ENCODE measurements at places on chromosomes 4 and X.

- peak; percentile 74 for DNase-seq
Observed at GRCh38 chr4:5037553-5038551, 13.4 kb upstream of the STK32B start.

GRCh38 chrX:2967998-2968909, 38.1 kb upstream of the ARSH start:
- DNase-seq, result peak; percentile 44

- no peak for DNase-seq
Observed at GRCh38 chr4:168900080-168900479, 110.0 kb downstream of the CBR4 start.

DNA sequence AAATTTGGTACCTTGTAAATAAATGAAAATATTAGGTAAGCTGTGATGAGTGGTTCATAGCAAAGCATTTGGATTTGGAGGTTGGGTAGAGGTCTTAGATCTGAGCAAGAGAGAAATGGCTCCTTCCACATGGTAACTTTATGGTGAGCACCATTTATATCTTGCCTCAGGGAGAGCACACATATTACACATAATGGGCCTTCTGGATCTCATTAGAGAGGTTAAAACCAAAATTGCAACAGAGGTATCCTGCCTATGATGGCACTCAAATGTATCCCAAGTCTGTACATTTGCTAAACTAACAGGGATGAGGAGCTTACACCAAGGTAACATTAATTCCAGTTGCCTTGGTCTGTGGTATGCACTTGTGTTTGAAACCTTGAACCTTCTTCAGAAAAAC, 87.1 kb upstream of the PUDP start:
- DNase-seq, result no peak

GRCh38 chr4:40183615-40184411, 13.0 kb upstream of the RHOH start:
- DNase-seq, result no peak

GRCh38 chr4:110907801-110908313, 285.0 kb upstream of the PITX2 start:
- no peak for DNase-seq

DNA sequence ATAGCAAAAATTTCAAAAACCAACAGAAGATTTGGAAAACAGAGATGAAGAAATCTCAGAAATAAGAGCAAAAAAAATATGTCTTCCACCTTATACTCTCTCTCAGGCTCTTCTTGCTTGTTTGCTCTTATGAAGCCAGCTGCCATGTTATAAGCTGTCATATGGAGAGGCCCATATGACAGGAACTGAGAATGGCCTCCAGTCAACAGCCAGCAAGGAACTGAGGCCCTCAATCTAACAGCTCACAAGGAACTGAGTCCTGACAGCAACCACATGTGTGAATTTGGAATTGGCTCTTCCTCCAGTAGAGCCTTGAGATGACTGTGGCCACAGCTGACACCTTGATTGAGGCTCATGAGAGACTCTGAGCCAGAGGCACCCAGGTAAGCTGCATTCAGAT, 51.3 kb upstream of the MAOA start:
- no peak for DNase-seq

DNA sequence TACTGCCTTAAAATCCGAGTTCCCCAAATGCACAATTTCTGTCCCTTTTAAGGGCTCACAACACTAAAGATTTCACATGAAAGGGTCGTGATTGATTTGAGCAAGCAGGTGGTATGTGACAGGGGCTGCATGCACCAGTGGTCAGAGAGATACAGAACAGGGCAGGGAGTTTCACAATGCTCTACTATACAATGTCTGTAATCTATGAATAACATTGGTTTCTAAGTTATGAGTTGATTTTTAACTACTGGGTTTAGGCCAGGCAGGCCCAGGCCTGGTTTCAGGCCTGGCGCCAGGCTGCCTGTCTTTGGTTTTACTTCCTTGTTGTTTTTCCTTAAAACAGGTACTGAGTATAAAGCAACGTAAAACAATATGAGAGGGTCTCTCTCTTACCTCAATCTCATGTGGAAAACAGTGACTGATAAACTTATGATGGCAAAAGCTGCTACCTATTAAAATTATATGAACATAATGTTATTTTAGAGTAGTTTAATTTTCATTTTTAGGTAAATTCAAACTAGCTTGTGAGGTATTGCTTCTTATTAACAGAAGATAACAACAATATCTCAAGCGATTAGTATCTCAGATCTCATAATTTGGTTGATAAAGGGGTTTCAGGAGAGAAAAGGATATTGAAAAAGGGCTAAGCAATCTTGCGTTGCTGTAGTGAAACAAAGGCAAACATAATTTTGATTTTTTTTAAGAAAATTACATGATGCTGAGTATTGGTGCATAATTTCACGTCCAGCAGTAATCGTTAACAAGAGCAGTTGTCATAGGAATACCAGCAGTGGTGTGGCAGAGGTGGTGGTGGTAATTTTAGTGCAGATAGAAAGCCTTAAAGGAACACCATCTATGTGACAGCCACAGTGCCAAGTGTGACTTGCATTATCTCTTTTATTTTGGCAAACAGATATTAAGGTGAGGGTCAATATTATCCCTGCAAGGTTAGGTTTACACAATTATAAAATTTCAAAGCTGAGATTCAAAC, 944.4 kb upstream of the GRID2 start:
- DNase-seq, result no peak

GRCh38 chr4:176186671-176187395, 8.6 kb downstream of the SPATA4 start:
- DNase-seq, result no peak

GRCh38 chr4:101065935-101066485, 281.3 kb downstream of the PPP3CA start:
- no peak for DNase-seq

GRCh38 chr4:7756561-7757355, 182.9 kb downstream of the AFAP1 start:
- DNase-seq, result no peak

GRCh38 chr4:98976716-98977115, 18.8 kb upstream of the METAP1 start:
- DNase-seq, result no peak

DNA sequence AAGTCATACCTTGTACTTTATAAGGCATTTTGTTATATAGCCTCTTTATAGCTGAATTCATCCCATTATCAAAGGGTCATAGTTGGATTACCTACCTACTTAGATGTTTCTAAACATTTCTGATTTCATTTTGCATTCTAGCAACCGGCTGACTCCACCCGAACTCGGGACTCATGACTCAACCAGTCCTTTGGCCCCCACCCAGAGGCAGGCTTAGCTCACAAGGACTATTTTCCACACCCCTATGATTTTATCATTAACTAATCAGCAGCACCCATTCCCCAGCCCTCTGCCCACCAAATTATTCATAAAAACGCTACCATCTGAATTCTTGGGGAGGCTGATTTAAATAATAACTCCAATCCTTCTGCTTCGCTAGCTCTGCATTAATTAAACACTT, 79.9 kb upstream of the EGFL6 start:
- no peak for DNase-seq

- no peak for DNase-seq
Observed at GRCh38 chr4:17718471-17718870, 63.0 kb downstream of the FAM184B start.

DNA sequence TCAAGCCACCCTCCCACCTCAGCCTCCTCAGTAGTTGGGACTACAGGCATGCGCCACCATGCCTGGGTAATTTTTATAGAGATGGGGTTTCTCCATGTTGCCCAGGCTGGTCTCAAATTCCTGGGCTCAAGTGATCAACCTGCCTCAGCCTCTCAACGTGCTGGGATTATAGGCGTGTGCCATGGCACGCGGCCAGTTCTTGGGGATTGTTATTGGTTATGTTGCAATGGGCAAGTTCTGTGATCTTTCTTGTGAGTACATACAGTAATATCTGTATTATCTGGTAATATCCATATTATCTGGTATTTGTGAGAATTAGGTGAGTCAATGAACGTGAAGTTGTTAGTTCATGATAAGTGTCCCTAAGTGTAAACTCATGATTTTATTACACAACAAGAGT, 90.3 kb upstream of the TBL1X start:
- no peak for DNase-seq

- no peak for DNase-seq
Observed at GRCh38 chr4:2516635-2517034, 19.8 kb upstream of the FAM193A start.

- DNase-seq, result no peak
Observed at GRCh38 chrX:50801135-50801534, 12.9 kb downstream of the SHROOM4 start.

DNA sequence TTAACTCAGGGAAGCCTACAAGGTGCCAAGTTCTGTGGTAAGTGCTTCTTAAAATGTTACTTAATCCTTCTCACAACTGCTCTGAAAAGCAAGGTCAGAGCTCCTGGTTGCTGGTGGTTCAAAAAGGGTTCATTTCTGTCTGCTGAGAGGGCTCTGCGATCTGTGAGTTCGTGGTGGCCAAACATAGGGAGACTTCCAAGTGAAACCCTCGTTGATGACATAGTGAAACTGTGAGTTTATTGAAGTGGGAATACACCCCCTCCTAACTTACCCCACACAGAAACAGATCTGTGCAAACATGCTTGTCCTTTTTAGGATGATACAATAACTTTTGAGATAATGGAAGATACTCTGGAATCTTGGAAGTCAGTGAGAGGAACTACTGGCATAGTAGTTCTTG, 164.8 kb upstream of the PGRMC2 start:
- no peak for DNase-seq

- peak; percentile 30 for DNase-seq
Observed at GRCh38 chr4:102299354-102300107, 45.8 kb downstream of the SLC39A8 start.

DNA sequence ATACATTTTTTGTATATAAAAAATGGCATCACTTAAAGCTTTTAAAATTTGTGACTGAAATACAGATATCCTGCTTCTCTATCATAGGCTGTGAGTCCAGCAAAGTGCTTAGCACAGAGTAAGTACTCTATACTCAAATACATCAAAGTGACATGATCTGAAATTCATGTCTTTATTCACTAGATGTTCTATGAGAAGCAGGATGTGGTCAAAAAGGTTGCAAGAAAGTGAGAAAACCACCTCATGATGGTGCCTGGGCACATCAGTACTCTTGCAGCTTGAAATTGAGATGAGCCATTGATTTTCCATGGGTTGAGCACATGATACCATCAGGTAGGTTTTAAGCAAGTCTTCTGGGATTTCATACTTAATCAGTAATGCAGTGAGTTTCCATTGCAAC, 20.4 kb upstream of the SFRP2 start:
- no peak for DNase-seq

GRCh38 chr4:150962245-150962644, 52.8 kb downstream of the LRBA start:
- DNase-seq, result no peak

- DNase-seq, result no peak
Observed at GRCh38 chr4:112156112-112156511, 10.9 kb downstream of the FAM241A start.

DNA sequence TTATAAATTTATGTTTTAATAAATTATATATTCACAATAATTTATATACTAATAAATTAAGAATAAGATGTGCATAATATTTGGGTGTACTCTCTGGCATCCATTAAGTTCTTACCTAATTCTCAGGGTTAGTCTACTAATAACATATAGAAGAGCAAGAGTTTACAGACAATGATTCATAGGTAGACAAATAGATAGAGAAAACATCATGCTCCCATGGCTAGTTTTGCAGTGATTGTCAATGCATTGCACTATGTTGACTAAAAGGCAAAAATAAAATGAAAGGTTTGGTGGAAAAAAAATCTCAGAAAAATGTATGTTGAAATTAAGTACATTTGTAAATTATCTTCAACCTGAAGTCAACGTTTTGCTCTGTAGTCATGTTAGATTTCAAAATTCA, 606.0 kb downstream of the KCTD8 start:
- DNase-seq, result no peak

DNA sequence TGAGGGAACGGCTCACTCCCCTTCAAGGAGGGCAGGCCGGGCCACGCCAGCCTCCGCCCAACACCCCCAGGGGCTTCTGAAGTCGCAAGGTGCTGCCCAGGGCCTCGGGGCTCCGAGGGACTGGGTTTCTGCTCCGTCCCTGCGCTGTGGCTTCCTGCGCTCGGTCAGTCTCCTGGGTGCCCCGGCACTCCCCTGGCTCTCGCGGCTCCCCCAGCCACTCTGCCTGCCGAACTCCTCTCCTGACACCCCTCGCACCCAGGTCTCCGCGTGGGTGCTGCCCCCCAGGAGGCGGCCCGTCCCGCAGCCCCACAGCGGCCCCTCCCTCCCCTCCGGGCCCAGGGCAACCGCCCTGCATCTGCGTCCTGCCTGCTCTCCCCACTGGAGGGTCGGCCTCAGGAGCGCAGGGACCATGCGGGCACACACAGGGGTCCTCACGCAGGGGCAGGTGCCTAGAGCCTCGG, 151.9 kb downstream of the AFAP1 start:
- no peak for DNase-seq

DNA sequence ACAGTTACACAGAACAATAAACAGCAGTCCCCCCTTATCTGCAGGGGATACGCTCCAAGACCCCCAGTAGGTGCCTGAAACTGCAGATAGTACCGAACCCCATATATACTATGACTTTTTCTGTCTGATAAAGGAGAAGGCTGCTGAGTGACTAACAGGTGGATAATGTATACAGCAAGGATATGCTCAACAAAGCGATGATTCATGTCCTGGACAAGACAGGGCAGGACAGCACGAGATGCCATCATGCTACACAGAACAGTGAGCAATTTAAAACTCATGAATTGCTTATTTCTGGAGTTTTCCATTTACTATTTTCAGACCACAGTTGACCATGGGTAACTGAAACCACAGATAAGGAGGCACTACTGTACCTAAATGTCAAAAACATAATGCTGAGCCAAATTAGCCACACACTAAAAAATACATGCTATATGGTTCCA, 76.1 kb downstream of the MANBA start:
- DNase-seq, result peak; percentile 53

- DNase-seq, result no peak
Observed at GRCh38 chr4:123553733-123554637, 157.4 kb downstream of the SPRY1 start.

GRCh38 chrX:129840344-129840743, 3.3 kb downstream of the ZDHHC9 start:
- DNase-seq, result no peak

DNA sequence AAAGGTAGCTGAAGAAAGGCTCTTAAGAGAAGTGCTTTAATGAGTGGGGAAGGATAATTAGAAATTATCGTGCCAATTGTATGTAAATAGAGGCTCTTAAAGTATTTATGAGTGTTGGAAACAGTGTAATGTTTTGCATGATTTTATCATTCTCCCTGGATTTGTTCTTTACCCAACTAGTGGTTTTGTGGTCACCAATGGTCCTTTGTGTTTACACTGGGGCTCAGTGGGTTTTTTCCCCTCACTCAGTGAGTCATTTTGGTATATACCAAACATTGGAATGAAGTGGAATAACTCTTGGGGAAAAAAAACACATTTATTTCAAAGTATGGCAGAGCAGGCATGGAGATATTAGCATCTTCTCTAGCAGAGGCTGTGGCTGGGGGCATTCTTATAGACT, 20.8 kb upstream of the LGI2 start:
- DNase-seq, result no peak

- no peak for DNase-seq
Observed at GRCh38 chr4:4913147-4913561, 53.7 kb downstream of the MSX1 start.
